ENCODE measurements at places on chromosomes 2 and 18.
A peak's percentile ranks its signal among the peaks of the same experiment; 100 is the strongest.

- DNase-seq, result no peak
These were observed 83.3 kb downstream of the SMIM21 start for GRCh38 chr18:75344161-75344560.

DNA sequence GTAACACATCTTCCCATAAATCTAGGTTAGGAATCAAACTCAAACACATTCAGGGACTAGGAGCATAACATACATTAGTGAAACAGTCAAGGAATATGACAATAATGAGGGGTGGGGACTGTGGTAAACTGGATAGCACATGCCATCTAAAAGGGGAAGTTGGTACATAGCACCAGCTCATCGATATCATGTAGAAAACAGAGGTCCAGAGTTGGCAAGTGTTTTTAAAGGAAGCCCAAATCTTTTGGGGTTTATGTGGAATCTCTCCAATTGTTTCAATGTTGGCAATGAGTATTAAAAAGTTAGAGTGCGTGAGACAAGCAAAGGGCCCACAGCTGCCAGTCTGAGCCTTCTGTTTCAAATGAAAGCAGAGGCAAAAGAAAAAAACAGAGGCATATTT lies 24.4 kb downstream of the KLF7 start:
- no peak for DNase-seq

DNA sequence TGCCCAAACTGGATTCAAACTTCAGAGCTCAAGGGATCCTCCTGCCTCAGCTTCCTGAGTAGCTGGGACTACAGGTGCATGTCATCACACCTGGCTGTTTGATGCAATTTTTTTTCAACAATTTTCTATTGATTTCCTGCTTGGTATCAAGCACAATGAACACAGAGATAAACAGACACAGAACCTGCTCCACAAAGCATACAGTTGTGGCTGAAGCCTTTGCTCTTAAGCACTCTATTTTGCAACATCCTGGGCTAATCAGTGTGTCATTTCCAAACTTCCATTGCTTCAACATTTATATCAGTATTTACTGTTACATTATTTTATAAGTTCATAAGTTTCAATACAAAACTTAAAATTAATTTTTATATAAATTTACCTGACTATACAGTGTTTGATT lies 79.4 kb downstream of the NEB start:
- no peak for DNase-seq

DNA sequence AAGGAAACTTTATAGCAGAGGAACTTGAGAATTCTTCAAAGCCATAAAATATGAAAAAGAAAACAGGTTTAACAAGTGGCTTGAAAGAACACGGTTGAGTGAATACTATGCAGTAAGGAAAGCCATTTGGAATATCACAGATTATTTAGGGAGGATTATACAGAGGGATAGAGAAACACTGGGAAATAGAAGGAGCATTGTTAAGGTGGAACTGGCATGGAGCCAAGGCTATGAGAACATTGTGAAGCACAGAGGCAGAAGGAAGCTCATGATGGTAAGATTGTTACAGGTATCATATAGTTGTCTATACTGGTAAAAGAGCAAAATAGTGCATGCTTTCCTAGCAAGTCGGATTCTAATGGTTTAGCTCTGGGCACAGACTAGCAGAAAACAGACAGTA lies 87.1 kb downstream of the SS18 start:
- DNase-seq, result peak; percentile 24

DNA sequence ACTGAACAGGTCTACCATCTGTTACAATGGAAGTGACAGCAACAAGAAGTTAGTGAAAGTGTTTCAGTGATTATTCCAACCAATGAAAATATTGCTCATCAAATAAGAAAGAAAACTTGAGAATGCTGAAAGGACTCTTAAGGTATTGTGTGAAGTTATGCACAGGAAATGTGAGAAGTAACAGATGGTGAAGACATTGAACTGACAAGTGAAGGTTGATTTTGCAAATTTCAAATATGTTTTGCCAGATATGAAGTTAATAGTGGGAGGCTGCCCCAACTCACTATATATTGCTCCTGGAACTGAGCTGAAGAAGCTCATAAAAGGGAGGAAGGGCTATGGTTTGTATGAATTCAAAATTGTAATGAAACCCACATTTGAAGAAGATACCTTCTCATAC lies 97.5 kb downstream of the PHLPP1 start:
- no peak for DNase-seq

DNA sequence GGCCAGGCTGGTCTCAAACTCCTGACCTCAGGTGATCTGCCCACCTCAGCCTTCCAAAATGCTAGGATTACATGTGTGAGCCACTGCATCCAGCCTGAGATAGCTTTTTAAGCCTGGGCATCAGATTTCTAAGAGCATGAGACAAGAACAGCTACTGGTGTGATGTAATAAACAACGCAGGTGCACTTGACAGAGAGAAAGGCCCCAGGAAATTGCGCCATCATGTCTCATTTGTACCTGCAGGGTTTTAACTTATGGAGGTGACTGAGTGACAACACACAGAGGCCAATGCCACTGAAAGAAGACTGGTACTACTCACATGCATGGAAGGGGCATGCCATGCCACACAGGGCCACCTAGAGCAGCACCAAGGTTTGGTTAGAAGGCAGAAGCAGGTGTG lies 209.4 kb downstream of the SP3 start:
- no peak for DNase-seq

DNA sequence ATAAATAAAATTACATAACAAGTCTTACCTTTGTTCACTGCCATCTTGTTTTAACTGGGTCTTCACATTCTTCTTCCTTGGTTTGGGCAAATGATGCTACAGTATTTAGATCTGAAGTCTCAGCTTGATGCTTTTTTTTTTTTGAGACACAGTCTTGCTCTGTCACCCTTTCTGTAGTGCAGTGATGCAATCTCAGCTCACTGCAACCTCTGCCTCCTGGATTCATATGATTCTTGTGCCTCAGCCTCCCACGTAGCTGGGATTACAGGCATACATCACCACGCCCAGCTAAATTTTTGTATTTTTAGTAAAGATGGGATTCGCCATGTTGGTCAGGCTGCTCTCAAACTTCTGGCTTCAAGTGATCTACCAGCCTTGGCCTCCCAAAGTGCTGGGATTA lies 53.2 kb upstream of the MAT2A start:
- no peak for DNase-seq

DNA sequence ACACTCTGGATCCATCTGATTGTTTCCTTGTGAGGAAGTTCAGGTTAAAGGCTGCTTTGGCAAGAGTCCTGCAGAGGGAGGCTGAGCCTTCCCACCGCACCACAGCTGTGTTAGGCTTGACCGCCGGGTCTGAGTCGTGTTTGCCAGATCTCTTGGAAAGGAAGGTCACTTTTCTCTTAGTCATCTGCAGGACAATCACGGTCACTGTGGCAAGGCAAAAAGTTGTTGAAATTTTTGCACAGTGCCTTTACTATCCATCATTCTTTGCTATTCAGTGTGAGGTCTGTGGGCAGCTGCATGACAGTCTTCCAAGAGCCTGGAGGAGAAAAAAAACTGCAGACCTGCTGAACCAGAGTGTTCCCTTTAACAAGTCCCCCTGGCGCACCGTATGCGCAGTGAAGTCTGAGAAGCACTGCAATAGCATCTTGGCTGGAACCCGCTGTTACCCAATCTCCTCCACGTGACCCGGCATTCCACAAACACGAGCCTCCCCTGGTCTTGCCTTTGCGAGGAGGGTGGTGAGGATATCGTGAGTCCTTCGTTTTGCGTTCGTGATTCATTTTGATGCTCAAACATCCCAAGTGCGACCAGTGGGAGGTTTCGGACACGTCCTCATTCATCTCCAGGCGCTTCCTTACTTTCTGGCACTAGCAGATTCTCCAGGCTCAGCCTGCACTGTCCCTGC lies 23.0 kb downstream of the BIN1 start:
- peak; percentile 82 for DNase-seq

- DNase-seq, result no peak
These were observed 1.1 kb upstream of the B3GNT2 start for GRCh38 chr2:62194558-62195420.

DNA sequence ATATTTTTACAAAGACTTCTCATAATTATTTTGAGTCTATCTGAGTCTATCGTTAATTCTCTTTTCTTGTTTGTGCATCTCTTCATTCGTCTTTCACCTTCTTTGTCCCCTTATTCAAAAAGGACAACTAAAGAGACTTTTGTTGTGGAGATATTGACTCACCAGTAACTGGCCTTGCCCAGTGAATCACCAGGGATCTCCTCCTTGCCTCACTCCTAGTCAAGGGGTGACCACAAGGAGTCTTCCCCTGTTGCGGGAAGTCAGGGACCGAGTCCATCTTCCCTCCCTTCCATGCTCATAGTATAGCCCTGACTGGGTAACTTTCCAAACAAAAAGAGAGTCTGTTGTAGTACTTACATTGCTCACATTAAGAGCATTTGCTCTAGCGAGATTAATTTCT lies 158.9 kb downstream of the NEB start:
- DNase-seq, result no peak

- no peak for DNase-seq
These were observed 143.6 kb downstream of the VAPA start for GRCh38 chr18:10057401-10057893.

- no peak for DNase-seq
These were observed 53.5 kb upstream of the SPOPL start for GRCh38 chr2:138447889-138448570.

GRCh38 chr2:47512581-47513083 lies 109.7 kb downstream of the MSH2 start:
- no peak for DNase-seq

GRCh38 chr2:69279931-69280681 lies 106.9 kb downstream of the GFPT1 start:
- no peak for DNase-seq

DNA sequence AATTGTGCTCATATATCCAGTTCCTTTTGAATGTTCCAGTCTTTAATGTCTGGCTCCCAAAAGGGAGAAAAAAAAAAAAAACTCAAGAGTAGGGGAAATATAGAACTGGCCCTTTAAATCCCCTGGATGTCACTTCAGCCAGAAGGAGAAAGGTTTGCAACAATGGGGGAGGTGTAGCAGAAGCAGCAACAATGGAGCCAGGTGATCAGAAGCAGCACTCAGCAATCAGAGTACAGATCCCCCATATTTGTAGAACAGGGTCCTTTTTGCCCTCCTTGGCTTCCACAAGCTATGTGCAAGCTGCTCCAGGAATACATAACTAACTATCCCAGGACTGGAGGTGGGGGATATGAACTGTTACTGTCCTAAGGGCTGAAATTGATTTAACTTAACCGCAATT lies 25.8 kb upstream of the ZNF397 start:
- DNase-seq, result no peak

DNA sequence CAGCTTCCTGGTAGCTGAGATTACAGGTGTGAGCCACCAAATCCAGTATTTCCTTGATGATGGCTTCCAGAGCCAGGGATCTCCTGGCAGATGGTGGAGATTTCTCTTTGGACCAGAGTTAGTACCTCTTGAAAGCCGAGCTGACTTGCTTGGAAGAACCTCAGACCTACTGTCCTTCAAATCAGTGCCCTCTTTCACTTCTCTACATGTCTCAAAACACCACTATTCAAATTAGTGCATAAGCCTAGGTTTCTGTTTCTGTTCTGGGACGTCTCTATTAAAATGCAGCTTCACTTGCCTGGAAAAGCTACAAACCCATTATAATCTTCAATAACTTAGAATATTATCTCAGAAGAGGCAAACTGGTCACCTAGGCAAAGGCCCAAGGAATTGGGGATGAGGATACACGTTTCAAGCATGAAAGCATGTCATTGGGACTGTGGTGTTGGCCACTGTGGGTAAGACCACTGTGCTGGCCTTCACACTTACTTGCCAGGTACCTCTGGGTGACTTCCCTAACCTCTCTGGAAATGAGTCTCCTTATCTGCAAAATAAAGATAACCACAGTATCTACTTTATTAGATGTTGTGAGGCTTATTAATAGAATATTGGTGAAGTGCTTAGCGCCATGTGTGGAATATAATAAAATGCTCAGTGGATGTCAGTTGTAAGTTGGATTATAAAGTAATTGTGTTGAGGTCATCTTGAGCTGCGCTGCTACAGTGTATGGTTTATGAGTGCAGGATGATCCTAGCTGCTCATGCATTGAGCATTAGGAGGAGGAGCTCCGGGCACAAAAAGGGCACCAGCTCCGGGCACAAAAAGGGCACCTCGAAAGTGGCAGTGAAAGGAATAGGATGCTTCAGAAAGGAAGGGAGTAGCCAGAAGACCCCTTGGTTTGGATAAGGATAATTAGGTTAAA lies 84.5 kb downstream of the DOCK10 start:
- no peak for DNase-seq

GRCh38 chr2:175599966-175600831 lies 401.9 kb downstream of the LNPK start:
- DNase-seq, result no peak

GRCh38 chr18:55763298-55763697 lies 175.3 kb upstream of the TCF4 start:
- peak; percentile 59 for DNase-seq

- no peak for DNase-seq
These were observed 64.7 kb downstream of the CCDC148 start for GRCh38 chr2:158391876-158392275.

GRCh38 chr2:48483916-48484315 lies 46.0 kb upstream of the STON1 start:
- DNase-seq, result peak; percentile 16

- no peak for DNase-seq
These were observed 10.9 kb downstream of the CERS6 start for GRCh38 chr2:168466834-168467565.

DNA sequence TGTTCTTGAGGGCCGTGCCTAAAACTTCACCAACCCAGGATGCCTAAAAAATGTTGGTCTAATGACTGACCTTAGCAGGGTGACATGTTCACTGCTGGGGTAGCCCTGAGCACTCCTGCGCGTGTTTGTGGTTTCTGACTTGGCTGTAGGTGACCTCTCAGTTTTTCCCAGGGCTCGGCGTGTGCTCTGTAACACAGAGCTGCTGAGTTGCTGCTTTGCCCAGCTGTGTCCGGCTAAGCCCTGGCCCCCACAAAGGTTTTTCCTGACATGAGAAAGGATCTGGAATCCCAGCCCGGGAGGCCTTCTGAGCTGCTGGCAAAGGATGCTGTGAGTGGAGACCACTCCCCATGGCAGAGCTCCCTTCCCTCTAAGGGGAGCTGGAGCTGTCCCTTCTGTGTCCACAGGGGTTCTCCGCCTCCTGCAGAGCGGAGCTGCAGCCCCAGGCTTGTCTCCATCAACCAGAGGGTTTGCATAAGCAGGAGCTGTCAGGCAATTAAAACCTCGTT lies 52.7 kb downstream of the CRIM1 start:
- DNase-seq, result no peak

DNA sequence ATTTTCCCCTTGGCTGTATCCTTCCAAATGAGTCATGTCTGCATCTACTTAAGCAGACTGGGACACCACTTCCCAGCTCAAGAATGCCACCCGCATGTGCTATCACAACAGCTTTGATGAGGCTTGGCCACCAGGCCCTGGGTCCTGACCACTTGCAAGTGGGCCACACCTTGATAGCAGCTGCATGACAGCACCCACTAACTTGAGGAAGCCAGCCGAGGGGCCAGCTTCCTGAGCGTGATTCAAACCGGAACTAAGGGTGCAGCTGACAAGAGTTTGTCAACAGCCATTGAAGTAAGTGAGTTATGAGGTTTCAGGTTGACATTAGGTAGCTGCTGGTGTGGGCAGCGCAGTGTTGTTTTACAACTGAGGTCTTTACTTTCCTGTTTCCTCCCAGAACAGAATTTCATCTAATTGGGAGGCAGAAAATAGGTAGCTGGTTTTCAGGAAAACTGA lies 54.4 kb downstream of the EPHA4 start:
- DNase-seq, result no peak
